ENCODE measurements at places on chromosomes 6 and 20.

DNA sequence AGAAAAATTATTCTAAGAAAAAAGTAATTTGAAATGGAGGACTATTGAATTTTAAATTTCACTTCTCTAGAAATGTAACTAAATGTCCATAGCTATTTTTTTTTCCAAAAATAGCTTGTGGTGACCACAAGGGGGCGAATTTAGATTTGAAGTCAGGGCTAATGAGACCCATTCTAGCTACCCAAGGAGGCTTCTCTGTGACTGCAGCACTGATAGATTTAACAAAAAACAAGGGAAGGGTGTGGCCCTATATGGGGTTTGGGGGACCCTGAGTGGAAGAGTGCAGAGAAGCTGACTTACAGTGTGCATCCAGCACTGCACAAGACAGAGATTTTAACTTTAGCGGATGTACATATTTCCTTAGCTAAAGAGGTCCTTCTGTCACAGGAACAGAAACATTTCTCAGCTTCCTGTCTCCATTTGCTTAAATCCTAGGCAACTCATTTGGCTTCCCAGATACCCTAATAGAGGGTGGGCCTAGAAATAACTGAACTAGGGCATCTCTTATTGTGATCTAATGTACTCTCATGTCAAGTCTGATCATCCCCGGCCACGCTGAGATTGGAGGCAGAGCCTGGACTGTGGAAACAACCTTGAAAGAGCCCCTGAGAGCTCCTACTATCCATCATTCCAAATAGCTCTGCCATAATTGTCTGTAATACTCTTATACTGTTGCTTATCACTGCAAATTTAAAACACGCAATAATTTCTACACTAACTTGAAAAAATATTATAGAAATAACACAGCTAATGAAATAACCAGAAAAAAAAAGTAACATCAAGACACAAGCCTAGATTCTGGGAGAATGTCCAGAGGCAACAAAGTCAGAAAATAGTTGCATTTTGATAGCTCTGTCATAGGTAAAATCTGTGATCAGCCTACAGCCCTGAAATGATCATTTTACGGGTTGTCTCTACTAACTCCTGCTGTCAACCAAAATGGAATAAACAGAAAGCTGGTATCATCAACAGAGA is 93.6 kb downstream of the SNAP91 start:
- no peak for DNase-seq

DNA sequence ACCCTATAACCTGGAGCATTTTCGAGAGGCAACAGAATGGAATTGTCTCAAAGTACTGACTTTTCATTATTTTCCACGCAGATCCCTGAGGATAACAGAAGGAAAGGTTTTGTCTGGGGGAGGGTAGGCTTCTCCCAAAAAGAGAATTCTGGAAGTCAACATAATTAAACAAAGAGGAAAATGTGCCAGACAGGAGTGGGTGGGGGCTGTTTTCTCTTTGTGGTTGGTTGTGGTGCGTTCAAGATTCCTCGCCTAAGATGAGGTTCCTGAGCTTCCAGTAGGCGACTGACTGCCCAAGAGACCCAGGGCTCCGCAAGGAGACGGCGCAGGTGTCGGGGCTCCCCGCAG is 70.4 kb downstream of the SOX4 start:
- no peak for DNase-seq

DNA sequence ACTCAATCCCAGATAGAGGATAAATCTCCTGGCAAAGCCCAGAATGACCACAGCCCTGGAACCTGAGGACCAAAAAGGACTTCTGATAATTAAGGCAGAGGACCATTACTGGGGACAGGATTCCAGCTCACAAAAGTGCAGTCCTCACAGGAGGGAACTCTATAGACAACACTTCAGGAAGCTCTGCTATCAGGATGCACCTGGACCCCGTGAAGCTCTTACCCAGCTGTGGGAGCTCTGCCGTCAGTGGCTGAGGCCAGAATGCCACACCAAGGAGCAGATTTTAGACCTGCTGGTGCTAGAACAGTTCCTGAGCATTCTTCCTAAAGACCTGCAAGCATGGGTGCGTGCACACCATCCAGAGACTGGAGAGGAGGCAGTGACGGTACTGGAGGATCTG is 992 bp downstream of the ZSCAN16 start:
- no peak for DNase-seq

DNA sequence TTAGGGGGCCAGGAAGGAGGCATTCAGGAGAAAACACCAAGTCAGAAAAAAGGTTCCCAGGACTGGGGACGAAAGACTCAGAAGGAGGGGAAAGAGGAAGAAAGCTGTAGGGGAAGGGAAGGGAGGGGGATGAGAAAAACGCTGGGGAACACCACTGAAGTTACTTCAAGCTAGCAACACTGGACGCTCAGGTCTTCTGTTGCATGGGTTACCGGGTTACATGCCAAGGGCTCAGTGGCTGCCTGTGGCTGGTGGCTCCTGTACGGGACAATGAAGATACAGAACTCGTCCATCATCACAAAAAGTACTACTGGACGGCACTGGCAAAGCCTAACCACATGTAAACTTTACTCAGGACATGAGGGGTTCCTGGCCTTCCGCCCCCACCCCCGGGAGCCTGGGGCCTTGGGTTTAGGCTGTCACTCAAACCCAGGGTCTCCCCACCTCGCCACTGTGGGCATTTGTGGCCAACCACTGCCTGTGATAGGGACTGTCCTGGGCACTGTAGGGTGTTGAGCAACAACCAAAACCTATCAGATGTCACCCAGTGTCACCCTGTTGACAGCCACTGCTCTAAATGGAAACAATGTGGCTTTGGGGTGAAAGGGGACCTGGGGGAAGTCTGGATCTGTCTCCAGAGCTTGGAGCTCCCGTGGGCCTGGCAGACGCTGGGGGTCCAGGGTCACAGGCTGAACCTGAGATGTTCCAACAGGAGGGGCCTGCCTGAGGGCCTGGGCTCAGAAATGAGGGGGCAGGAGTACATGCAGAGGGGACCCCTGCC is 40.3 kb upstream of the CD93 start:
- peak; percentile 70 for DNase-seq

DNA sequence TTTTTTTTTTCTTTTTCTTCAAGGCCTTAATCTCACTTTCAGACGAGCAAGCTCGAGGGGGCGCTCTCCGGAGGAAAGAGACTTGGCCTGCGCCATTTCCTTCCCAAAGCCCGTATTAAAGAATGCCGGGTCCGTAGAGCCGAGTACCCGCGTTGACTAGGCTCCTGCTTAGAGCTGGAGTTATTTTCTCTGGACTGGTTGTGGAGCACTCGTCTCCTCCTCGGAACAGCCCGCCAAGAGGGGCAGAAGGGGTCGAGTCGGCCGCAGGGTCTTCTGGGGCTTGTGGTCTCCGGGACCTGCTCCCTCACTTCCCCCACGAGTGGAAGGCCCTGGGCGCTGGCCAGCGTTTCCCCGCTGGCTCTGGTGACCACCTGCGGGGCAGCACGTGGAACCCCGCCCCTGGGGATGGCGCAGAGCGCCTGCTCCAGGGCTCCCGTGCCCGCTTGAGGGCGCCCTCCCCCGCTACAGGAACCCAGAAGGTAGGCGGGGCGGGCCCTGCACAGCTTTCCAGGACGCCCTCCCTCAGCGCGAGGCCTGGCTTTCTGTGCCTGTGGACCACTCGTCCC is 2.7 kb upstream of the MEI4 start:
- DNase-seq = peak; percentile 73

DNA sequence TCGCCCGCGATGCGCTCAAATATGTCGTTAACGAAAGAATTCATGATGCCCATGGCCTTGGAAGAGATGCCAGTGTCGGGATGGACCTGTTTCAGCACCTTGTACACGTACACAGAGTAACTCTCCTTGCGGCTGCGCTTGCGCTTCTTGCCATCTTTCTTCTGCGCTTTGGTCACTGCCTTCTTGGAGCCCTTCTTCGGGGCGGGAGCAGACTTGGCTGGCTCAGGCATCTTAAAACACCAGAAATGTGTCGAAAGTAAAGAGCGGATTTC is 36.4 kb downstream of the HFE start:
- peak; percentile 84 for DNase-seq

- DNase-seq = no peak
Measured at GRCh38 chr6:110652520-110652919, 162.7 kb downstream of the CDK19 start.

GRCh38 chr20:40810332-40811000 is 121.4 kb upstream of the MAFB start:
- DNase-seq = no peak

GRCh38 chr6:95687839-95688238 is 110.5 kb downstream of the MANEA start:
- no peak for DNase-seq

DNA sequence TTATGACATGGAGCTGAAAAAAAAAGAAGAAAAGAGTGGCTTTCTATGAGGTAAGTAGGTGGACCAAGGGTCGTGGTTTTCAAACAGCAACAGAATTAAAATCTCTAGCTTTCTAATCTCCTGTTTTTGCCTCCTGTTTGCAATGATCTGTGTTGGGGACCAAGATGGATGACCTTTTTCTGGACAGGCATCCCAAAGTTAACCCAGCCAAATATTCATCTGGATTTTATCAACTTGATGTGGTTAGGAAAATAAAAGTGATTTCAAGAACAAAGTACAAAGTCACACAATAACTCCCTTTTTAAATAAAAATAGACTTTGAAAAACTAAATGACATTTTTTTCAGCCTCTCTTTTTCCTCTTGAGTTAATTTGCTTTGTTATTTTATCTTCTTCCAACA is 282.1 kb upstream of the PRDM1 start:
- DNase-seq = no peak

DNA sequence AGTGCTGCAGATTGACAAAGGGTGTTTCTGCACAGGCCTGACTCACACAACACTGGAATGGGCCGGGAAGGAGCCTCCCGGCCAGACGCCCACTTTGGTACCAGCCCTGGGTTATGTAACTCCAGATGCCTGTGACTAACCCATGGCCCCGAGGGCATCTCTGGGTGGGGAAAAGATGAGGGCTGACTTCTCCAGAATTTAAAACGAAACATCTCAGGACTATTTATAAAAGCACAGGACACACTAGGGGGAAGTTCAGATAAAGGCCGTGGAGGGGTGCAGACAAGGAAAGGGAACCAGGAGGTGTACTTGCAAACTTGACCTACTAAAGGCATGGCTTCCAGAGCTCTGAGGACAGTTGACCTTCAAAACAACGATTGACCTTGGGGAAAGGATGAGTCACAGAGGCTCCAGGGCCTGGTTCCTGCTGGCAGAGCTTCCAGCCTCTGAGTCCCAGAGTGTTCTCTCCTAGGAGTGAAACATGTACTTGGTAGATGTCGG is 196.9 kb downstream of the NFATC2 start:
- no peak for DNase-seq

- no peak for DNase-seq
Measured at GRCh38 chr6:128463942-128464341, 56.5 kb downstream of the PTPRK start.

DNA sequence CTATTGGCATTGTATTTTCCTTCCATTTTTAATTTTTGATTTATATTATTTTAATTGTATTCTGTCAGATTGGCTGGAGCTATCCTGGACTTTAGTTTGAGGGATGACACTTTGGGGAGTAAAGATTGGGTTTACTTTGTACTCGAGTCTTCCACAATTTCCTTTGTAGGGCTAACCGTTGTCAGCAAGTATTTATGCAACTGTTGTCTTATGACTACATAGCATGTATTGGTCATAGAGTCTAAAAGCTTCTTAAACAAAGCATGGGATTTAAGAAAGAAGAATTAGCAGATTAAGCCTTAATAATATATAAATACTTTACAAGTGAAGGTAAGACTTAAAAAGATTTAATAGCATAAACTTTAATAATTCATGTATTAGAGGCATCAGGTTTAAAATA is 19.6 kb downstream of the FARS2 start:
- no peak for DNase-seq

- no peak for DNase-seq
Measured at GRCh38 chr20:4018023-4018748, 2.8 kb upstream of the RNF24 start.

DNA sequence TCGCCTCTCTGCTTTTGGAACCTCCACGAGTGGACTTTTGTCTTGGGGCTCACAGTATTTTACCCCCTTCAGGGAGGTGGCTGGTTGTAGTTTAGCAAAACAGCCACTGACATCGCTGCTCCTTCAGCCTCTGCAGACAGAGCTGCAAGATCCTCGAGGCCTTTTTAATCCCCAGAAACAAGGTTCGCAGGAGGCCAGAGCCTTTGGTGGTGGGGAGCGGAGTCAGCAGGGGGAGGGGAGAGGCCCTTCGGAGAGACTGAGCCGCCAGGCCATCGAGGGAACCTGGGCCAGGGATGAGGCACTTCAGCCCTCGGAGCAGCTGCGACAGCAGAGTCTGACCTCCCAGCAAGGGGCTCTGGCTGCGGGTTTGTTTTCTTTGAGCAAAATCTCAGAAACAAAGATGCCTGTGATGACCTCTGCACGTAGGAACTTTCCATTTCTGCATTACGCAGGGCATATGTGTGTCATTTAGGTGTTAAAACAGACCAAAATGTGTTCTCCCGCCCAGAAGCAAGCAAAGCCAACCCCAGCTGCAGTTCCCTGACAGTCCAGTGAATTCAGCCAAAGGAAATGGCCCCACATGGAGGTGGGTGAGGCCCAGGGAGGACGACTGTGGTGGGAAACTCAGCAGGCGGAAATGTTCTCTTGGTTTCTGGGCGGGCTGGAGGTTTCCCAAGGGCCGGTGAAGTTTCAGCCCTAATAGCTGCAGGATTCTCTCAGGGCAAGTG is 171.2 kb upstream of the SULF2 start:
- DNase-seq = no peak

DNA sequence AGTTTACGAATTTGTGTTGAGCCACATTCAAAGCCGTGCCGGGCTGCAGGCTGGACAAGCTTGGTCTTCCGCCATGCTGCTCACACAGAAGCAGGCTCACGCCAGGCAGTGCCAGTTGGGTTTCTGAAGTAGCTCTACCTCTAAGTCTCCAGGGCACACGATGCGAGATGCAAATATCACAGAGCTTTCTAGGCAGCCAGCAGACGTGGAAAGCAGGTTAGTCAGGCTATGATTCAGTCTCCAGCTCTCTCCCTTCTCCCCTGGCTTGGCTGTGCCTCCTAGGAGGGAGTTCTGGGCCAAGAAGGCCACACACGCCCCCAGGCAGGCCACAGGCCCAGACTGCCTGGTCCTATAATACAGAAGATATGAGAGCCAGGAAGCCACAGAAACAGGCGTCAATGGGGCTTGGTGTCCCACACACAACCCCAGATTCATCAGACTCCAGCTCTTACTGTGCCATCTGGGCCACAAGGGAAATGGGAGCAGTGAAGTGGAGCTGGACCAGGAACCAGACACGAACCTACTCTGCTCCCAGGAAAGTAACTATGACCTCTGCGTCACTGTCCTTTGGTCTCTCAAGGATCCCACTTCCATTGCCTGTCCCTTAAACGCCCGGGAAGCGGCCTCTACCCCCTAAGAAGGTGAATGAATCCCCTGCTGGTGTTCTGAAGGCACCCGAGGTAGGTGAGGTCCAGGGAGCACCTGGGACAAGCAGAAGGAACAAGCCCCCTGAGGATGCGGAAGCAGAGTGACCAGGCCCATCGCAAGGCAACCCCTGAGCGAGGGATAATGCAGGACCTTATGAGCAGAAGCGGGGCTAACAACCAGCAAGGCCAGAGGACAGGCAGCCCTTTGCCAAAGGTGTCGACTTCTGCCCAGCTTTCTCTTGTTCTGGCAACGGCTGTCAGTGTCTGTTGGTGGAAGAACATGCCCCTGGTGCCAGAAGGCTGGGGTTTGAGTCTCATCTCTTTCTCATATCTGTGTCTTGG is 61.2 kb downstream of the GFOD1 start:
- DNase-seq = peak; percentile 65

- DNase-seq = no peak
Measured at GRCh38 chr20:43824309-43825050, 90.2 kb upstream of the TOX2 start.

- DNase-seq = no peak
Measured at GRCh38 chr20:58256842-58257241, 28.4 kb upstream of the ANKRD60 start.

GRCh38 chr20:56513161-56514150 is 11.1 kb upstream of the FAM209A start:
- no peak for DNase-seq

- DNase-seq = no peak
Measured at GRCh38 chr6:108937170-108937569, 88.9 kb downstream of the ARMC2 start.

All from aorta (tissue), 5 donors.